ENCODE measurements at places on chromosomes 3 and 15.
A peak's percentile ranks its signal among the peaks of the same experiment; 100 is the strongest.

- DNase-seq = no peak
Observed at GRCh38 chr3:48409291-48410201, 20.3 kb downstream of the PLXNB1 start.

- DNase-seq = no peak
Observed at GRCh38 chr15:39795486-39795885, 12.8 kb upstream of the FSIP1 start.

DNA sequence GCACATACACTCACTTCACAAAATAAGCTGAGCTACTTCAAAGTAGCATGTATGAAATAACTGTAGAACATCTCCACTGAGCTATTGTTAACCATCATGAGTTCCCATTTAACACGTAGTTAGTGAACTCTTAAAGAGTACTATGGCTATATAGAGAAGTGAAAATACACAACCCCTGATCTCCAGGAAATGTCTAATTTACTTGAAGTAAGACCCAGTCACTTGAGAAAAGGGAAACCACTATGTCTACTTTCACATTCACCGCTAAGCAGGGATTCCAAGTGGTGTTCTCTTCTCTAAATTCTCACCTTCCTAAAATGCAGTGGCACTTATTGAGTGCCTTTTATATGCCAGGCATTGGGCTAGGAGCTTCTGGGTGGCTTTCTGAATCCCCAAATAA is 35.0 kb upstream of the COLQ start:
- no peak for DNase-seq

DNA sequence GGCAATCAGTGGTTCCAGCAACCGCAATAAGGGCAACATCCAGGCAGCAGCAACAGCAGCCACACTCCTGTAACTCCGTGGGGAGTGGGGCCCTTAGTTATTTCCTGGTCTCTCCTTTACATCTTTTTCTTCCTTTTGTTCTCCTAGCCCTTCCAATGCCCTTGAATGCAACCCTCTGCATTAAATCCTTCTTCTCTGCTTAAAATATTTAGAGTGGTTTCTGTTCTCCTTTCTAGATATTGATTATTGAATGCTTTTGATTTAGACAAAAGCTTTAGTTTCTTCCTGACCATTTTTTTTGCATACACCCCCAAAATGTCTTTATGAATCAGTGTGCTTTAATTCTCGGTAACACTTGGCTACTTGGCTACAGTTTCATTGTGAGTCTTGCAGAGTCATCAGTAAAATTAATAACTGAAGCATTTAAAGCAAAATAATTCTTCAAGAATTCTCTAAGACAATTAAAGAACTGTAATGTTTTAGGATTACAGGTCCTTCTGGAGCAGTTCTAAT is 586.1 kb downstream of the MECOM start:
- DNase-seq = no peak

DNA sequence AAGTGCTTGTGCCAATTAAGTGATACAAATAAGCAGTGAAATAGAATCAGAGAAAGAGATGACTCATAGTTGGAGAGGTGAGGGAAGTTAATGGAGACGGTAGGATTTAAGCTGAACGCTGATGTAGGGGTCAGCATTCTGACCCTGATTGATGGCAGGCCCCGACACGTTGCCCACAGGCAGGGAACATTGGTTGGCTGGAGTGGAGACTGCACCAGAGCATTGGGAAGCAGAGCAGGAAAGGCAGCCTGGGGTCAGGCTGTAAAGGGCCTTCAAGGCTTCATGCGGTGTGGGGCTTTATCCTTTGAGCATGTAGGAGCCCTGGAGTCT is 68.6 kb downstream of the DCUN1D1 start:
- no peak for DNase-seq

GRCh38 chr3:134751831-134752230 is 43.2 kb upstream of the EPHB1 start:
- no peak for DNase-seq

DNA sequence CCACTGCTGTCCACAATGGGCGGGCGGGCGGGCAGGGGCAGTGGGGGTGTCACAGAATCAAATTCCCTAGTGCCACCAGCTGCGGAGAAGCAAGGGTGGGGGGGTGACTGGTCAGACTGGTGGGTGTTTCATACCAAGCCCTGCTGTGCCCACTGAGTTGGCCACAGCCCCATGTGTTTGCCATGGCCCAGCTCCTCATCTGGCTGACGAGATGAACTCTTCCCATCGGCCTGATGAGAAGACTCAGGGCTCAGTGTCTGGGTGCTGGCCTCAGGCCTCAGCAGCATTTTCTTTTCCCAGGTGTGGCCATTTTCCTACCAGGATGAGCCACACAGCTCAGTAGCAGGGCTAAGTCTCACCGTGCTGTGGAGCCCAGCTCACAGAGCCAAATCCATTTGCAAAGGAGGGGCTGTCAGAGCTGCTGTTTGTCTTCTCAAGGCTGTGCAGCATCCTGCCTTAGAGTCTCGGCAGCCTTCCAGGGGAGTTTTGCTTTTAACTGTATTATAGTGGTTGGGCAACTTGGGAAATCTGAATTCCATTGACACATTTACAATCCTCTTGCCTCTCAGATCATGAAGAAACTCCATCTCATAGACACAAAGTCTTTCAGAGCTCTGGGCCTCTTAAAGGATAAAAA is 176.8 kb downstream of the ABHD5 start:
- DNase-seq = no peak

DNA sequence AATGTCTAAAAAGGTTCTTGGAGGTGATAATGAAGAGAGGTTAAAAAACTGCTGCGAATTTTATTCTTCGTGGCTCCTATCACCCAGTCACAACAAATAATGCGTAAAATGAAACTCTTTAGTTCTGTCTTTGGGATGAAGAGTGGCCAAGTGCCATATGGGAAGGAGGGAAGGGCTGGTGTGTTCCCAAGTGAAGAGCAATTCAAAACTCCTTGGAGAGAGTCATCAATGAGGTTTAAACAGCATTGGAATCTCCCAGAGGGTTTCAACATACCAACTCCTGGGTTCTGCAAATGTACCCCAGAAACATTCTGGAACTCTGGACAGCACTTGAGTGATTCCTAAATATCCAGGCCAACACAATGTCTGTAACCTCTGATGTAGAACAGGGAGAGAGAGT is 45.3 kb downstream of the SLCO3A1 start:
- DNase-seq = no peak

- DNase-seq = no peak
Observed at GRCh38 chr3:69539134-69539533, 153.2 kb upstream of the FRMD4B start.

GRCh38 chr3:30012941-30013543 is 593.4 kb upstream of the TGFBR2 start:
- peak; percentile 11 for DNase-seq

GRCh38 chr3:45227071-45227820 is 1.2 kb upstream of the TMEM158 start:
- no peak for DNase-seq

DNA sequence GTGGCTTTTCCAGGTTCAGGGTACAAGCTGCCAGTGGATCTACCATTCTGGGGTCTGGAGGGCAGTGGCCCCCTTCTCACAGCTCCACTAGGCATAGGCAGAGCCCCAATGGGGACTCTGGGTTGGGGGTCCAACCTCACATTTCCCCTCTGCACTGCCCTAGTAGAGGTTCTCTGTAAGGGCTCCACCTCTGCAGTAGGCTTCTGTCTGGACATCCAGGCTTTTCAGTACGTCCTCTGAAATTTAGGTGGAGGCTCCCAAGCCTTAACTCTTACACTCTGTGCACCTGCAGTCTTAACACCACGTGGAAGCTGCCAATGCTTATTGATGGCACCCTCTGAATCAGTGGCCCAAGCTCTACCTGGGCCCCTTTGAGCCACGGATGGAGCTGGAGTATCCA is 22.5 kb upstream of the TM4SF4 start:
- no peak for DNase-seq

- no peak for DNase-seq
Observed at GRCh38 chr15:82919231-82919886, 33.2 kb downstream of the HOMER2 start.

GRCh38 chr3:187983484-187984124 is 170.4 kb upstream of the LPP start:
- DNase-seq = no peak

DNA sequence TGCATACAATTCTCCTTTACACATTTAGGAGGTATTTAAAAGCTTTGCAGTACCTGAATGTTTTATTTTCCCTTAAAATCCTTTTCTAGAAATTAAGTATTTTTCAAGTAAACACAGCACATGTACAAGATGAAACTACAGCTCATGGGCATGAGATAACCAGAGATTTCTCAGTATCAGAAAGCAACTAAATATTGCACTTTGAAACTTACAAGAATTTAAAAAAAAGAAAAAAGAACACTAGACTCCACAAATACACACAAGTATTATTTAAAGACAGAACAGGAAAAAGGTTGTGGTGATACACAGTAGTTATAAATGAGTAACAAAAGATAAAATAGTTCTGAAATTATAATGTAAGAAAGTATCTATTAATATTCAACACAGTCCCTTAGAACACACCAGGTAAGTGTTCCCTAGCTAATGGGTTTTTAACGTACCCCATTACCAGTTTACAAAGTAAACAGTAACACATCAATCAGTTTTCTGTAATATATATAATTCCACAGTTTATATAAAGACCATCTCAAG is 35.3 kb downstream of the SLTM start:
- DNase-seq = no peak

DNA sequence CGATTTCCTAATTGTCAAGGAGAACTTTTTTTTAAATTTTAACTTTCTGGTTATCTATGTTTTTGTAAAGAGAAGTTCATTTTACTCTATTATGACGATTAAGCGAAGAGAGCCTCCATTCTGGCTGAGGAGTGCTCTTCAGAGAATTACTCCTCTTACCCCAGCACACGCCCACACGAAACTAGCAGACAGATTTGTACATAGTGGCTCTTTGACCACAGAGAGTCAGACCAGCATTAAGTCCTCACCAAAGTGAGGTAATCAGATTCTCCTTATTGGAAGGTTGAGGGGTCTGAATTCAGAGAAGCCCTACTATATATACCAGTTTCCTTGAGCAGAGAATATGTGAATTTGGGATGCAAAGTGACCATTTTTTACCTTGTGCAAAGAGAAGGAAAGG is 204.8 kb upstream of the TSC22D2 start:
- DNase-seq = no peak

DNA sequence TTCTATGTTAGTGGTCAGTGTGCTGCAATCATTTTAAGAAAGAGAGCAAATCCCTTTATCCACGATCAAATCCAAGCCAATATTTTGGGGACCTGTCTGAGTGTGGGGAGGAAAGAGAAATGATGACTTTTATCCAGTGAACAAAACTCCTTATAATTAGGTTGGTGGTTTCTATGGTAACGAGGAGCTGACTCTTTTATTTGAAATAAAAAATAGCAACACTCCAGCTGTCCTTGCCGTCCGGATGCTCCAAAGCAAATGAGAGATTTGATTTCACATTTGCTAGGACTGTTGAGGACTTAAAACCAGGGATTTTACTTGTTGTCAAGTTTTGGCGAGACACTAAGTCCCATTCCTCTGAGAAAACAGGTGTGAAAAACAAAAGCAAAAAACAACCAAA is 154.0 kb upstream of the PRICKLE2 start:
- DNase-seq = no peak

GRCh38 chr3:142998439-142998838 is 2.9 kb upstream of the U2SURP start:
- no peak for DNase-seq

- no peak for DNase-seq
Observed at GRCh38 chr3:134338201-134338512, 36.1 kb downstream of the AMOTL2 start.

DNA sequence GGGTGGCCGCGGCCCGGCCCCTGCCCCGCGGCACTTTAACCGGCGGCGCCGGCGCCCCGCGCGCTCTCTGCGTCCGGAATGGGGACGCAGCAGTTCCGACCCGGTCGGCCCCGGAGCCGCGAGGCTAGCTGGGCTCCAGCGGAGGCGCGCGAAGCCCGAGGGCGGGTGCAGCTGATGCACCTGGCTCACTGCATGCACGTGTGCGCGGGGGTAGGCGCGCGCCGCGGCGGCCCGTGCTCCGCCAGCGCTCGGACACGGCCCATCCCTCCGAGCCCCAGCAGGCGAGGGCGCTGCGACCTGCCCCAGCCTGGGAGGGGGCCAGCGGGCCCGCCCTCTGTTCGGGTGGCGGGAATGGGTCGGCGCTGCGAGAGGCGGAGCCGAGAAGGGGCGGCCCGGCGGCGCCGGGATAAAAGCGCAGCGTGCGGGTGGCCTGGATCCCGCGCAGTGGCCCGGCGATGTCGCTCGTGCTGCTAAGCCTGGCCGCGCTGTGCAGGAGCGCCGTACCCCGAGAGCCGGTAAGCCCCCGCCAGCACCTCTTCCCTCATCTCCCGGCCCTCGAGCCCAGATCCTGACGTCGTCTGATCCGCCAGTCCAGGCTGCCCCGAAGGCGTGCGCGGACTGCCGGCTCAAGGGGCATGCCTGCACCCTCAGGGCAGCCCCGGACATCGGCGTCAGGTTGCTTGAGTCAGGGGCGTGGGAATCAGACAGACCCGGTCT is at the start of the genes CHDH and IL17RB:
TSS of gene CHDH (minus strand) at position 286 of the 717 bp plus-strand sequence. CDS start 22,411 bp downstream, outside the sequence.
TSS of gene IL17RB (plus strand) at position 435 of the 717 bp plus-strand sequence. CDS start at position 456, 21 bp downstream.
- DNase-seq = no peak

GRCh38 chr3:53671192-53671960 is 174.8 kb downstream of the CHDH start:
- no peak for DNase-seq

DNA sequence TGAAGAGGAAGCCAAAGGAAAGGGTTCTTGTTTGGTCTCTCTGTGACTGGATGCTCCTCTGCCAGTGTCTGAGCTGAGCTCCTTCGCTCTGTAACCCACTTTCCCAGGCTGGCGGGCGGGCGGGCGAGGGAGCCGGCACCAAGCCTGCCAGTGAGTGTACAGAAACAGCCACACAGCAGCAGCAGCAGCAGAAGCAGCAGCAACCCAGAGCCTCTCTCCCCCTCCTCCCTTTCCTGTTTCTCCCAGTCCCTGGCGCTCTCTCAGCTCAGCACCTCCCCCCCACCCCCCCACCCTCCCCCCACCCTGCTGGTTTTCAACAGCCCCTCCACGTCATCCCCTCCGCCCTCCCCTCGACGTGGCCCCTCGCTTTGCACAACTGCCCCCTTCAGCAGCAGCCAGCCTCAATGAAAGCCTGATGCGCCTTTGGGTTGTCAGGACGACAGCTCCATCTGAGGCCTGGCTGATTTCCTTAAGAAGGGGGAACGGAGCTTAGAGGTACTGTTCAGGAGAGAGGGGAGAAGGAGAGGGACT is at the start of gene LSAMP:
TSS of gene LSAMP (minus strand) at position 177 of the 531 bp plus-strand sequence.
- DNase-seq = no peak

GRCh38 chr3:124792341-124793040 is 62.2 kb downstream of the UMPS start:
- no peak for DNase-seq

DNA sequence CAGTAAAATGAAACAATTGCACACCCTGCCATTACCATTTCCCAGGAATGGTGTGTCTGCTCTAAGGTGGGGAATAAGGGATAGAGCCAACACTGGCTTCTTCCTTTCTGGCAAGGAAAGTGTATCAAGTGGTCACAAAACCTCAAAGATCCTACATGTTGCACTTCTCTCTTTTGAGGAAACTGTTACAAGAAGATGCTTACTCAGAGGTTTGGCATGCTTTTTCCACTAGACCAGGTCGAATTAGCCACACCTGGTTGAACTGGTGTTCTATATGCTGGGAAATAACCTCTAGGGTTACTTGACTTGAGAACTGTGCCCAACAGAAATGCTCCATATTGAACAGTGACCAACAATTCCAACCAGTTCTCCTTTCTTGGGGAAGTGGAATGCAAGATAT is 102.9 kb downstream of the LRRN1 start:
- no peak for DNase-seq

Data from T follicular helper cell (primary cell).